ENCODE measurements at places on chromosomes 12 and 14.

- DNase-seq: peak; percentile 35
These were observed 81.6 kb downstream of the ITPK1 start for GRCh38 chr14:93033983-93034670.

DNA sequence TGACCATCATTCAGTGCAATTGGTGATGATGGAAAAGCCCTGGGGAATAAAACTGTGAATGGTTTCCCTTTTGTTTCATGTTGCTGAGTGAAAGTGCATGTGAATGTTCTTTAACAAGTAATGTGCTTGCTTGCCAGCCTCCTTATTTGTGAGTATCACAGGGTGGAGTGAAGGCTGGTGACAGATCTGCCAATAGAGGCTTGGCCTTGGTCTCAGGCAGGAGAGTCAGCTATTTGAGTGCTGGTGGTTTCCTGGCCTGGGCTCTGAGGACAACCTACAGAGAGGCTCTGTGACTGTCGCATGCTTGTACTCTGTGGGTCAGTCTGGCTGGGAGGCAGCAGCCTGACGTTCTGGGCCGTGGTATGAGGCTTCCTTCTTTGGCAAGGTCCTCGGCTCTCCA, 20.7 kb downstream of the KRT85 start:
- no peak for DNase-seq

GRCh38 chr12:46402451-46402850, 29.9 kb upstream of the SLC38A2 start:
- no peak for DNase-seq

- no peak for DNase-seq
These were observed 792.0 kb downstream of the MED13L start for GRCh38 chr12:115485503-115485902.

DNA sequence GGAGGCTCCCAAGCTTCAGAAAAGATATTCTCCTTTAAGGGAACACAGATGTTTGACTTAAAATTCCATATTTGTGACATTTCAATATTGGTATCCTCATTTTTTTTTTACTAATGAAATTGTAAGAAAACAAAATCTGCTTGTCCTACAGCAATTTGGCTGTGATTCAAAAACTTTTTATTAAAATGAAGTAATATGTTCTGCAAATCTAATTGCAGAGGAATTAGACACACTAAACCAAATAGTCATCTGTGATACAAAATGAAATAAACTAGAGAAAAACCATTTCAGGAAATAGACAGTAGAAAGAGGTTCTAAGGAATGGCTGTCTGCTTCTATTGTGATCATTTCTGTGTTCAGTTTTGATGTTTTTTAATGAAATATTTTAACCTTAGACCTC, 50.1 kb upstream of the HIF1A start:
- DNase-seq: no peak

- DNase-seq: peak; percentile 74
These were observed 10.9 kb downstream of the C12orf43 start for GRCh38 chr12:121005346-121005815.

DNA sequence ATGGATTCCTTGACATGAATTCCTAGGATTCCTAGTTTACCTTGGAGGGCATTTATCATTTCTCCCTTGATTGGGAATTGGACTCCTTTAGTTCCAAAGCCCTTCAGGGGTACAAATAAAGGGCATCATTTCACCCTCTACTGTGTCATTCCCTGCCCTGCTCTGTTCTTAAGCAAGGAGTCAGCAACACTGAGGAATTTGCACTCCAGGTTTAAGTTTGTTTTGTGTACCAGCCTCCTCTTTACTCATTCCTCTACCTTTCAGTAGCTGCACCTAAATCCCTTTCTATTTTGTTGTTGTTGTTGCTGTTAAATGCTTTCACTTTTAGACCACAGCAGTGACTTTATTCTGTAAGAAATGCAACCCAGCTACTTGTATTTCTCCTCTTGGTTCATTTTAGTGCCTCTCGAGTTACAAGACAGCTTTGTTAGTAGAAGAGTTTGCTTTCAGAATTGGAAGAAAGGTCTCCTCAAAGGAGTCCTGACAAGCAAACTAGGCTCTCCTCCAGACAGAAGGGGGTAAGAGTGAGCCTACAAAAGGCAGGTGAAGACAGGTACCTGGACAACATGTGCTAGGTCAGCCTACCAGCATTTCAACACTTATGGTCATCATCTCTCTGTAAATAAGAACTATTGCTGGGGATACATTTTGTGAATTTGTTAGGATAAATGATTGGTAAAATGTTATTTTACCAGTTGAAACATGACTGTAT, 90.0 kb downstream of the RMST start:
- DNase-seq: no peak

GRCh38 chr12:728781-729180, 23.6 kb upstream of the WNK1 start:
- no peak for DNase-seq

DNA sequence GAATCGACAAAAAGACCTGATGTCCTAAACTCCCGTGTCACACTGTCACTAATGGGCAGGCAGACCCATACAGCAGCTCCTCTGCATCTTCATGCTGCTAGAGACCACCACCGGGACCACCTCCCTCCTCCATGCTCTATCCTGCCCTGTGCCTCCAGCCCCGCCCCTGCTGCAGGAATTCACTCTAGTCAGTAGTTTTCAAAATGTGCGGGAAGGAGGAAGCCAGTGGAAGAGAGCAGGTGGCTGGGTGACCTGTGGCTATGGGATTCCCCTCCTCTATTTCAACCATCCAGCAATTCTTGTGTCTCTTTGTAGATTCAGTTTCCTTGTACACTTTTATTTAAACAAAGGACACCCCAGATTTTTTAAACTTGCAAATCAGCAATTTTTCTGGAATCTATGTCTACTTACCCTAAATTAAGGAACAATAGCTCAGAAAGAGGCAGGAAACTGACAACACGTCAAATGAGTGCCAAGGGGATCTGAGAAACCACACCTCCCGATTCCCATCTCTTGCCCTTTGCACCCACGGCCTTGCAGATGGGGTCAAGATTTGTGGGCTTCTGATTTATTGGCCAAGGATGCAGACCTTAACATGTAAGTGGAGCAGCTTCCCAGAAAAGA, 20.4 kb upstream of the MAP1LC3B2 start:
- no peak for DNase-seq

GRCh38 chr12:42237853-42238239, 202 bp downstream of the YAF2 start:
- no peak for DNase-seq

- no peak for DNase-seq
These were observed 31.6 kb upstream of the BEGAIN start for GRCh38 chr14:100618763-100619320.

- DNase-seq: no peak
These were observed 181.6 kb downstream of the CALM1 start for GRCh38 chr14:90578283-90578985.

DNA sequence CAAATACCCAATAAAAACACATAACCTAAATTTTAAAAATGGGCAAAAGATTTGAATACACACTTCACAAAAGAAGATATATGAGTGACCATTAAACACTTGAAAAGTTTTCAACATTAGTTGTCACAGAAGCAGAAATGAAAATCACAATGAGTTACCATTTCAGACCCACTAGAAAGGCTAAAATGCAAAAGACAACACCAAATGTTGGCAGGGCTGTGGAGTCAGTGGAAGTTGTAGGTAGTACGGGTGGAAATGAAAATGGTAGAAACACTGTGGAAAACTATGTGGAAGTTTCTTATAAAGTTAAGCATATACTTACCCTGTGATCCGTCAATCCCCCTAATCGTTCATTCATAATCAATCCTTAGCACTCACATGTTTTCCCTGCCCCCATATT, 61.8 kb downstream of the SLC38A4 start:
- DNase-seq: no peak

DNA sequence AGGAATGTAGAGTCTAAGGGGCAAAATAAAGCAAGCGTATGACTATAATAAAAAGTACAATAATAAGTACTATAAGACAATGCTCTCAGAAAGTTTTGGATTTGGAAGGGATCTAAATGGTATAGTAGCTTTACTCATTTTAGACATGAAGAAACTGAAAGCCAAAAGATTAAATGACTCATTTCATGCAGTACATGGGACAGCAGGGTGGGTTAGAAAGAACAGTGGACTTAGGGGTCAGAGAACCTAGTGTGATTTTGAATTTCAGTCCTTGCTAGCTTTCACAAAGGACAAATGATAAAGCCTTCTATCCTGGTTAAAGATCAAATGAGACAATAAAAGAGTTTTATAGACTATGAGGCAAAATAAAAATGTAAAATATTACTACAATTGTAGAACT, 6.8 kb upstream of the LEMD3 start:
- DNase-seq: no peak

DNA sequence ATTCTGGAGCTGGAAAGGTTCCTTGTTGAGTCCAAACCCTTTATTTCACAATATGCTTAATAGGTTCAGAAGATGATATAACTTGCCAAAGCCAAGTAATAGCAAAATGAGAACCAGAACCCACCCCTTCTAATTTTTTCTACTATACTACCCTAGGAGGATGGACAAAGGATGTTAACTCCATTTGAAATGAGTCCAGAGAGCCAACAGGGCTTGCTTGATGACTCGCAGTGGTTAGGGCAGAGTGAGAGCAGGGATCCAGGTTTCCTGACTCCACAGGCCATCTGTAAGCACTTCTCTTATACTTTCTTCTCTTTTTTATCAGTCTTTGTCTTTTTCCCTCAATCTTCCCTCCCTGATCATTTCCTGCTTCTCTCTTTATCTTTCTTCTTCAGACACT, 668.1 kb downstream of the MED13L start:
- DNase-seq: no peak

All from HEK293T (cell line).